ENCODE measurements at places on chromosomes 1 and 21. TPM values are rescaled to one million over a fixed set of nuclear protein-coding genes. Genes with fewer than 3 reads are reported as not detected.

Gene TSNAX
- total RNA-seq: 28.5 TPM

Gene VCAM1
- 37.1 TPM for total RNA-seq

Gene LMX1A
- not detected for total RNA-seq

Gene KCNJ9
- total RNA-seq: not detected

Gene PPFIA4
- total RNA-seq: 0.11 TPM

Gene DYRK3
- total RNA-seq: 13.4 TPM

Gene PCSK9
- 0.07 TPM for total RNA-seq

Gene GALNT2
- total RNA-seq: 90.9 TPM

Gene DMRTA2
- total RNA-seq: not detected

DNA sequence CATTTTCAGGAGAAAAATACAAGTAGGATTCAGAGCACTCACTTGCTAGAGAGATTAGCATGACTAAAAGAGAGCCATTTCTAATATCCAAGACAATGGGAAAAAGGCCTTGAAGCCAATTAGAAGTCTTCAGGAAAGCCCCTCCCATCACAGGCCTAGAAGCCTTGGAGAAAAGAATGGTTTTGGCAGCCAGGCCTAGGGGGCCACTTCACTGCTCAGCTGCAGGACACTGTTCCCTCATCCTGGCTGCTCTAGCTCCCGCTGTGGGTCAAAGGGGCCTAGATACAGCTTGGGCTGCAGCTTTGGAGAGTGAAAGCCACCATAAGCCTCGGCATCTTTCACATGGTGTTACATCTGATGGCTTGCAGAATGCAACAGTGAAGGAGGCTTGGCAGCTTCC is 62.8 kb downstream of the RGS4 start:
- DNase-seq: no peak

GRCh38 chr21:45129189-45129923 is 55.0 kb downstream of the ADARB1 start:
- DNase-seq: no peak

GRCh38 chr21:45031571-45032191 is 42.7 kb upstream of the ADARB1 start:
- no peak for DNase-seq

GRCh38 chr1:181202986-181203555 is 114.6 kb downstream of the IER5 start:
- DNase-seq: no peak

GRCh38 chr1:10657088-10657847 is 139.2 kb downstream of the CASZ1 start:
- DNase-seq: no peak

- no peak for DNase-seq
Observed at GRCh38 chr1:1432274-1432950, 3.1 kb upstream of the VWA1 start.

DNA sequence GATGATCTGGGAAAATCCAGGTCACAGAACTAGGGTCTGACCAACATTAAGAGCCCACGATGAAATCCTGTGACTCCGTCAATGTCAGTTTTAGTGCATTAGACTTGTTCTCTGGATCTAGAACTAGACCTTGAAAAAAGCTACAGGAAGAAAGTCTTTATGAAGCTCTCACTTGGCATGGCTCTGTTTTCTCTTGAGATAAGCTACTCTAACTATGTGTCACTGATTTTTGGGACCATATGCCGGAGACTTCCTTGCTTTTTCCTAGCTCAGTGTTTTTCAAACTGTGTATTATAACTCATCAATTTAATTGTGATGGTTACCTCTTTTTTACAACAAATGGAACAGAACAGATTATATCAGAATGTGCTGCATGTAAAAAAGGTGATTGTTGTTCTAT is 379.7 kb upstream of the DAB1 start:
- no peak for DNase-seq

- no peak for DNase-seq
Observed at GRCh38 chr1:174916846-174917245, 82.9 kb upstream of the CACYBP start.

GRCh38 chr1:244100704-244101453 is 49.8 kb downstream of the ZBTB18 start:
- peak; percentile 10 for DNase-seq

- no peak for DNase-seq
Observed at GRCh38 chr1:1758692-1759455, 19.4 kb downstream of the NADK start.

- no peak for DNase-seq
Observed at GRCh38 chr1:171195767-171196166, 10.7 kb downstream of the FMO2 start.

DNA sequence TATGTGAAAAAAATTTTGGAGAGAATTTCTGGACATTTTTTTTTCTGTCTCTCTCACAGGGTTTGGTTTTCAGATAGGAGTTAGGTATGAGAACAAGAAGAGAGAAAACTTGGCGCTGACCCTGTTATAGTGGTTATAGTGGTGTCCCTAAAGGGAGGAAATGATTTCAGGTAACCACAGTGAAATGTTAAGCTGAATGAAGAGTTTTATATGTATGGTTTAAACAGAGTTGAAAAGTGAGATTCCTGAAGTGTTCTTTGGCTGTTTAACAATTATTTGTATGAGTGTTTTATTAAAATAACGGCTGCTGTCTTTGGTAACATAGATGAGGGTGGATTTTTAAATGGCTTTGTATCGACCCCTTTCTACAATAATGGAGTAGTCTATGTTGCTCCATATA is 6.3 kb downstream of the RBM15 start:
- no peak for DNase-seq

DNA sequence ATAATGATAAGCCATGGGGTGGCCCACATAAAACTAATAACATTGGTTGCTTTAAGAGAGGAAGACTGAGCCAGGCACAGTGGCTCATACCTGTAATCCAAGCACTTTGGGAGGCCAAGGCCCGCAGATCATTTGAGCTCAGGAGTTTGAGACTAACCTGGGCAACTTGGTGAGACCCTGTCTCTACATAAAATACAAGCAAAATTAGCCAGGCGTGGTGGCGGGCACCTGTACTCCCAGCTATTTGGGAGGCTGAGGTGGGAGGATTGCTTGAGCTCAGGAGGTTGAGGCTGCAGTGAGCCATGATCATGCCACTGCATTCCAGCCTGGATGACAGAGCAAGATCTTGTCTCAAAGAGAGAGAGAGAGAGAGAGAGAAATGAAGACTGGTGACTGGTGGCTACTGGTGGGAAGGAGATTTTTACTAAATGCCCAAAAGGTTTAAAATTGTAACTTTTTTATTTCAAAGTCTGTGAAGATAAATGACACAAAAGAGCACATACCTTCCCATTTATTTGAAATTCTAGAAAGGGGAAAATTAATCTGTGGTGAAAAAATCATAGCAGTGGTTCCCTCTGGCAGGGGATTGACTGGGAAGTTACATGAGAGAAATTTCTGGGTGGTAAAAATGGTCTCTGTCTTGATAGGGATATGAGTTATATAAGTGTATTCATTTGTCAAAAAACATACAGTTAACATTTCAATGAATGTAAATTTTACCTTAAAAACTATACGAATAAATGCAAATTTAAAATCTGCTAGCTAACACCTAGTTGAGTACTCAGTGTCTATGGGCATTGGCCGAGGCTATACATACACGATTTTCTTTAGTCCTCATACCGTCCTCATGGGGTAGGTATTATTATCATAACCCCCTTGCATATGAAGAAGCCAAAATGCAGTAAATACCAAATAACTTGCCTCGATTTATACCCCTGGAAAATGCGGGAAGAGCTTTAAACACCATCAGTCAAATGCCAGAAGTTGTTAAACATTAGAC is 2.2 kb upstream of the NBPF1 start:
- DNase-seq: no peak
